Activated naive CD4-positive, alpha-beta T cell treated with anti-CD3 and anti-CD28 coated beads for 36 hours (primary cell): ENCODE measurements at places on chromosomes 7 and 10.

DNA sequence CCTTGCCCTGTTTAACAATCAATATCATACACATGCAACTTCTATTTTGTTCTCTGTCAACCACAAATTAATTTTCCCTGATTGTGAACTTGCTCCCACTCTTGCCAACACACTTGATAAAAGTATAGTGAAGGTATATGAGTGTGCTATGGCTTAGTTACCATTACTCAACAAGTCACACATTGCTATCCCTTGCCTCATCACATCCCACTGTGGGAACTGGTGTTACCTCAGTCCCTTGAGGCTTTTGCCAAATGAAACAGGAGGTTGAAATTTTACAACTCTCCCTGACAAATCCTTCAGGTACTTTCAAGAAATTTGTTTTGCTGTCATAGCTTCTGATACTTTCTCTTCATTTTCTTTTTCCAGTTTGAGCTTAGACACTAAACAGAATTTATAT lies 472.5 kb upstream of the SEMA3D start:
- DNase-seq = no peak

GRCh38 chr10:58724781-58725180 lies 212.1 kb downstream of the BICC1 start:
- no peak for DNase-seq

DNA sequence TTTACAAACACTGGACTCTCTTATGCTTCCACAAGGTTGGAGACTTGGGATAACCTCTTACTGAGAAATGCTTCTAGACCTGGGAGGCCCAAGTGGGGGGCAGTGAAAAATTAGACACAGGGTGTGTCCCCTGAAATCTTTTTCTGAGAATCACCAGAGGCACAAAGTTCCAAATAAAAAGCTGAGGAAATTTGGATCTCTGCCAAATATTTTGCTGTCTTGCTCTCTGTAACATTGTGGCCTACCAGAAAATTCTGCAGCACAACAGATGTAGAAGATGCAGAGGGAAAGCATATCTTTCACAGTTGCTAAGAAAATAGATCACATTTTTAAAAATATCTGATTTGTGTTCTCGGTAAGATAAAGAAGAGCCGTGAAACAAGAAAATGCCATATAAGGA lies 849.4 kb downstream of the CCSER2 start:
- no peak for DNase-seq

GRCh38 chr10:127117125-127117524 lies 79.3 kb downstream of the INSYN2A start:
- peak; percentile 62 for DNase-seq

DNA sequence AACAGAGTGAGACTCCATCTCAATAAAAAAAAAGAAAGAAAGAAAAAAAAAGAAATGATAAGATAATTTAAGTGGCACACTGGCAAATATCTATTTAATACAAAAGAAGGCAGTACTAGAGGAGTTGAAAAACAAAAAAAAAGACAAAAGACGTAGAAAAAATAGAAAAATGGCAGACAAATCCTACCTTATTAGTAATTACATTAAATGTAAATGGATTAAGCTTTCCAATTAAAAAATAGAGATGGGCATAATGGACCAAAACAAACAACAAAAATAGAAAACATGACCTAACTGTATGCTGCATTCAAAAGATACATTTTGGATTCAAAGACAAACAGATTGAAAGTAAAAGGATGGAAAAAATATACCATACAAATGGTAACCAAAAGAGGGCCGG lies 5.3 kb upstream of the PARP12 start:
- no peak for DNase-seq

GRCh38 chr7:148540041-148540738 lies 50.4 kb upstream of the C7orf33 start:
- no peak for DNase-seq
